ENCODE measurements at places on chromosomes 1 and 21.

- DNase-seq = no peak
Observed at GRCh38 chr1:1678581-1679380, 13.8 kb downstream of the SLC35E2B start.

DNA sequence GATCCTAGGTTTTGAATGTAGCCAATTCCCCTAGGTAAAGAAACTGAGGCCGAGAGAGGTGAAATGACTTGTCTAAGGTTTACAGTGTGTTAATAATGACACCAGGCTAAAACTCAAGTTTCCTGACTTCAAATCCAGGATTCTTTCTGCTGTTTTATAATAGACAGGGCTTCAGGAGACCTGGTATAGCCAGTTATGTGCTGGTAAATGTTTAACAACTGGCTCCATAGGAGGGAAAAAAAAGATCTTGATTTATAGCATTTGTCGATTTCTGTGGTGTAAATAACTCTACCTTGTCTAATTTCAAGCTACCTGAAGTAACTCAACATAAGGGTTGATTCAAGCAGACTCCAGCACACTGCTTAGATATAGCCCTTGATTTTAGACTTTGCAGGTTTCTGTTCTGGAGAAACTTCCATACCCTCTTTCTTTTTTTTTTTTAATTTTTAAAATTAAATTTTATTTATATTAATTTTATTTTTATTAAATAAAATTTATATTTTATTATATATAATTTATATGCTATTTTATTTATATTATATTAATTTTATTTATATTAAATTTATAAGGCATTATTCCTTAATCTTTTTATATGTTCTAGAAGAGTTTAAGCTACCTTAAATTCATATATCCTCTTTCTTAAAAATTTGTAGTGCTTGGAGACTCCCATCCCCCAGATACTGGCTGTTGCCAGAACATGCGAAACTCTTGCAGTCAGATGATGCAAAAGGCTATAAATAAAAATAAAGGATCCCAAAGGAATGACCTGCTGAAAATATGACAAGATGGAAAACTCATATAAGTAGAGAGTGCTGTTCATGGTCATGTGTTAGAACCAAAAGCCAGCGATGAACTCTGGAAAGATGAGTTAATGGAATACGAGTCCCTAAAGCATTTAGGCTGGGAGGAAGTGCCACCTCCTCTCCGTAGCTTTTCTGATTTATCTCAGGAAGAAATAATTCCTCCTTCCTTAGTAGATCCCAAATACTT is 35.4 kb upstream of the SRSF10 start:
- peak; percentile 81 for DNase-seq

GRCh38 chr1:28882009-28882628 is 32.2 kb upstream of the EPB41 start:
- DNase-seq = peak; percentile 76

DNA sequence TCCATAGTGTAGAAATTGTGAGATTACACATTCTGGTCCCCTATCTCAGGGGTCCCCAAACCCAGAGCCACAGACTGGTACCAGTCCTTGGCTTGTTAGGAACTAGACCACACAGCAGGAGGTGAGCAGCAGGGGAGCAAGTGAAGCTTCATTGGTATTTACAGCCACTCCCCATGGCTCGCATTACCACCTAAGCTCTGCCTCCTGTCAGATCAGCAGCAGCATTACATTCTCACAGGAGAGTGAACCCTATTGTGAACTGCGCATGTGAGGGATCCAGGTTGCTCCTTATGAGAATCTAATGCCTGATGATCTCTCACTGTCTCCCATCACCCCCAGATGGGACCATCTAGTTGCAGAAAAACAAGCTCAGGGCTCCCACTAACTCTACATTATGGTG is 229.7 kb upstream of the IRF2BP2 start:
- no peak for DNase-seq

DNA sequence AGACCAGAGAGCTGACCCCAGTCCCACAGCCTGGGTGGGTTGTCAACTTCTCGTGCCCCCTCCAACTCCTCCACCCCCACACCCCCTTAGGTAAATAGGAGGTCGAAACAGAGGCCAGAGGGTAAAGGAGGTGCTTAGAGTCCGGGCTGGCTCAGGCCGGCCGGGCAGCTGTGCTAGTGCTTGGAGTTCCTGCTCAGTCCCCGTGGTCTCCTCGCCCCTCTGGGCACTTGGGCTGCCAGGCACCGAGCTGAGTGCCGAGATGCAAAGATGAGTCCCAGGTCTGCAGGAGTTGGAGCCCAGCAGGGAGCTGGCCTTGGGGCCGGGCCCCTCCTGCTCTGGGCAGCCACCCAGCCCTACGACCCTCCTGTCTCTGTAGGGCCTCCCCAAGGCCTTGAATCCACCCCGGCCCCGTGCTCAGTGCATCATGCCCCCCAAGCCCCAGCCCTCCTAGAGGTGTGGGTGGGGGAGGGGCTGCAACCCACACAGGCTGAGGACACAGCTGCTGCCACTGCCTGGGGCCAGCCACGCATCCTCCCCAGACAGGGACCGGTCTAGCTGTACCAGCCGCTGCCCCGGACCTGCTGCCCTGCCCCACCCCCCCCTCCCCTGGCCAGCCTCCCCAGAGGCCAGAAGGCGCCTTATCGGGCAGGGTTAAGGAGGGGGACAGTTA is 1.9 kb downstream of the SMIM1 start:
- no peak for DNase-seq

DNA sequence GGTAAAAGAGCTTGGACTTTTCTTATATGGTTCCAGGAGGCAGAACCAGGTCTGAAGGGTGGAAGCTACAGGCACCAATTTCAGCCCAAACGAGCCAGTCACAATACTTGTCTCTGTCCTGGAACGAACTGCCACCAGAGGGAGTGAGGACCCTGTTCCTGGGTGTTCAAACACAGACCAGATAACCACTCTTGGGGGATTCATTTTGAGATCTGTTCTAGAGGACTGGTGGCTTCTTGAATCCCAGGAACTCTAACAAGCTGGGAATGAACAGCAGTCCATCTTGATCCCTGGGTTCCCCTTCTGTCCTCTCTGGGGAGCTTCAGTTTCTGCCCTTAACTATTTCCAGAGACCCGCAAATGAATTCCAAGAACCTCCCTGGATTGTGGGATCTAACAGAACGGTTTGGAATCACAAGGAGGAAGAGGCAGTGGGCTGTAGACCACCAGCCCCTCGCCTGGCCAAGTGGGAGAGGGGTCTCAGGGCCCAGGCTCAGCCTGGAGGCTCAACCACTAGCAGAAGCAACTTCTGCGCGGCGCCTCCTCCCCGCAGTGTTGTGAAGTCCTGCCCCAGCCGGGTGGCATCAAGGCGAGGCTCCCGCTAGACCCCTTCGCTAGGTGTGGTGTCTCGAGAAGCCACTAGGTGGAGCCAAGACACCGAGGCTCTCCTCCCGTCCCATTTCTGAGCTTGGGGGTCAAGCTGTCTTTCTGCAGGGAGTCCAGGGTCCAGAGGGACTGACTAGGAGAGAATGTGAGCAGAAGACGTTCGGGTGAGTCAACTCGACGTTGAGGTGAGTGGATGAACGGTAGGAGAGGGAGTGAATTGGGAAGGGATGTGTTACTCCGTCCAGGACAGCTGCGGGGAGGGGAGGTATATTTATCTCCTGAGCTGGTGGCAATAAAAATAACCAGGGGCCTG is 12.1 kb upstream of the NES start:
- peak; percentile 79 for DNase-seq

- no peak for DNase-seq
Observed at GRCh38 chr1:169707912-169708604, 3.4 kb downstream of the SELL start.

- peak; percentile 44 for DNase-seq
Observed at GRCh38 chr1:154151311-154151710, 3.6 kb downstream of the NUP210L start.

DNA sequence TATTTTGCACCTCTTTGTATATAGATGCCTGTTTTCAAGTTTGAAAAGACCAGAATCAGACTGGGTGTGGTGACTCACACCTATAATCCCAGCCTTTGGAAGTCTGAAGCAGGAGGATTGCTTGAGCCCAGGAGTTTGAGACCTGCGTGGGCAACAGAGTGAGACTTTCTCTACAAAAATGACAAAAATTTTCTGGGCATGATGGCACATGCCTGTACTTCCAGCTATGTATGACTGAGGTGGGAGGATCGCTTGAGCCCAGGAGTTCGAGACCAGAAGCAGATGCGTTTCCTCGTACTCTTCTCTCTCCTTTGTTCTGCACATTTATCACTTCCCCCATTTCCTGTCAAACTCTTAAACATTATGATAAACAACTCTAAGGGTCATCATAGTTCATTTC is 310.0 kb upstream of the SNX7 start:
- no peak for DNase-seq

DNA sequence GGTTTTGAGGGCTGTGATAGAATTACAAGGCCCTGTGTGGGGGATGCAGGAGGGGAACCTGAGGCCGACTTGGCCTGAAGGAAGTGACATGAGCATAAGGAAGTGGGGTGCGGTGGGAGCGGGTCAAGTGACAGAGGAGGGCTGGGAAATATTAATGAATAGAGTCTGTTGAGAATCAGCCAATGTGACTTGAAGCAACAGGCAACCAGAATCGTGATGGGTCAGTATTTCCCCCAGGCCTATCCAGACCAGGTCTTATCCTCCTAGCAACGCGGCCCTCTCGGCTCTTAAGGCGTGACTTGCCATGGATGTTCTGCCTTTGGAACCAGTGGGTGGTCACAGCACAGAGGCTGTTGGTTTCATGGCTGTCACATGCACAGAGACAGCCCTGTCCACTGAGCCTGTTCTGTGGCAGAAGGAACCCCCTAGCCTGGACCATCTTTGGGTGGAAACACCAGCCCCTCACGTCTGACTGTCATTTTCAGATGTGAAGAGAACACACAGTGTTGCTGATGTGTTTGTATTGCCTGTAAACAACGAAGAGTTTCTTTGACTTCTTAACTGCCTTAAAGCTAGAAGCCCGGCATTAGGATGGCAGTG is 468.8 kb downstream of the CAMTA1 start:
- DNase-seq = no peak

DNA sequence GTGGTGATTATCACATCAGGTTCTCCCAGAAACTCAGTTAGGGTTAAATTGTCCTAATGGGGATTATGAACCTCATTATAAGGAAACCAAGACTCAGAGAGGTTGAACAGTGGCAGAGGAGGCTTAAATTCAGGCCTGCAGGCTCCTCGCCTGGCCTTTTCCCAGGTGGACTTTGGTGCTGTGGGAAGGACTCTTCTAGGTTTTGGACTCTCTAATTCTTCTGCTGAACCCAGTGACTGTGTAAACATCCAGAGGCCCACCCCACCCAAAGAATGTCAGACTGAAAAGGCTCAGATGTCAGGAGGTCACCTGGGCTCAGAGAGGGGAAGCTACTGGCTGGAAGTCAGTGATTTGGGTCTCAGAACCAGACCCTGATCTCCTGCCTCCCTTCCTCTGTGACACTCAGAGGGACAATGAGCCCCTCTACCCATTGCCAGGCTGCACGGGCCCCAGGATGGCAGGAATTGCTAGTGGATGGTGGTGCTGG is 2.5 kb downstream of the ZNF362 start:
- no peak for DNase-seq

- DNase-seq = no peak
Observed at GRCh38 chr1:168529518-168529917, 14.3 kb downstream of the XCL2 start.

DNA sequence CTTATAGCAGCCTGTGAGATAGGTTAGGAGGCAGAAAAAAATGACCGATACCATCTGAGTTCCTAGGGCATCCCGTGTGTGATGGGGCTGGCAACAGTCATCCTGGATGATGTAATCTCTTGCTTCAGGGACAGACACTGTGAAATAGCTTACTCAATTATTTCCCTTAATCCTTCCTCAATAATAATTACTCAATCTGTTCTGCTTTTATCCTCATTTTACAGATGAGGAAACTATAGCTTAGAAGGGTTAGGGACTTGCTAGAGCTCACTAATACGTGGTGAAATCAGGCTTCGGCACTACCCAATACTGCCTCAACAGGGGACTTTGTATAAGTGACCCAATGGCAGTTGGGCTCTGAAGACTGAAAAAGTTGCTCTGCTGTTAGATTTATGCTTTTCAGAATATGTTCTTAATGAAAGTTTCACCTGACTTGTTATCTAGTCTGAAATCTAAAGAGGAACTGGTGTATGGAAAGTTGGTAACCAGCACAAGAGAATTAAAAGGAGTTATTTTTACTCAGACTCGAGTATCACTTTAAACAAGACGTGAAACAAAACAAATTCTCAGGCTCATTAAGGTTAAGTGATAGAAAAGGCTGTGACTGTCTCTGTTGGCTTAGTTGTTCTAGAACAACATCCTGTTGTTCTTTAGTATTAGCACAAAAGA is 14.4 kb downstream of the CD55 start:
- DNase-seq = peak; percentile 34

- no peak for DNase-seq
Observed at GRCh38 chr1:46070164-46070814, 62.1 kb downstream of the PIK3R3 start.

DNA sequence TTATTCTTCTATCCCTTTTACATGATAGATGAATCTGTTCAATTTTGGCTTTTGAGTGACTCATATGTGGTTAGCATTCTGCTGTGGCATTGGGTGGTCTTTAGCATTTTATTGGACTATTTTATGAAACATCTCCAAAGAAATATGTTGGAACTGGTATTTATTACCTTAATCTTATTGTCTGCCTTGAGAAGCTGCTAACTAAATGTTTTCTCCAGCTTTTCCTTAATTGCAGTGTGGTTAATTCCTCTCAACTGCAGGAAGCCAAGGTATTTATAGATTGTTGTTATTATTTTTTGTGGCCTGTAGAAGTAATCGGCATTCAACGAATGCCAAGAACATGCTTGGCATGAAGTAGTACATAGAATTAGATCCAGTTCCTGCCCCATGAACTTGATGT is 64.1 kb downstream of the NOS1AP start:
- no peak for DNase-seq

DNA sequence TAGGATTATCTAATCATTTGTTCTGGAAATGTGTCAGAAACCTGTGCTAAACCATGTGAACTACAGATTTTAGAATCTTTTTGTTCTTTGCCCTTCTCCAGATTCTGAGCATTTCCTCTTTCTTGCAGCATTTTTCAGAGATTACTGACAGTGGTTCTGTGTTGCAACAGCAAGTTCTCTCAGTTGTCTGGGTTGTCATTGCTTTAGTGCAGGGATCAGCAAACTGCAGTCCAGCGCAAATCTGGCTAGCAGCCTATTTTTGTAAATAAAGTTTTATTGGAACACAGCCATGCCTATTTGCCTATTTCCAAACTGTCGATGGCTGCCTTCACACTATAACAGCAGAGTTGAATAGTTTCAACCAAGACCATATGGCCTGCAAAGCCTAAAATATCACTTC is 66.3 kb upstream of the LRRC8D start:
- peak; percentile 63 for DNase-seq

GRCh38 chr1:227846265-227846858 is 30.9 kb downstream of the PRSS38 start:
- DNase-seq = no peak

- no peak for DNase-seq
Observed at GRCh38 chr1:233121947-233122559, 171.6 kb downstream of the NTPCR start.

DNA sequence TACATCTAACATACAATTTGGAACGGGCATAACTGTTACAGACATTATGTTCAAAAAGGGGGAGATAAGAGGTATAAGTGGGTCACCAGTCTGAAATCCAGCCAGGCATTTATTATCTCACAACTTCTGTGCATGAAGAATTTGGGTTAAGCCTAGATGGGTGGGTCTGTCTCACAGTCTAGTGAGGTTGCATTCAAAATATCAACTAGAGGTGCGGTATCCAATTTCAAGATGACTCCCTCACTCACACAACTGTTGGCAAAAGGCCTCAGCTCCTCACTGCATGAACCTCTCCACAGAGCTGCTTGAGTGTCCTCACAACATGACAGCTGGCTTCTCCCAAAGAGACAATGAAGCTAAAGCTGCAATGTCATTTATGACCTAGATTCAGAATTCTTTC is 4.7 kb downstream of the AUNIP start:
- no peak for DNase-seq

GRCh38 chr1:30882678-30883388 is 25.7 kb downstream of the SDC3 start:
- DNase-seq = no peak

All from fibroblast of gingiva (primary cell).